ENCODE measurements at places on chromosomes 4 and X.

DNA sequence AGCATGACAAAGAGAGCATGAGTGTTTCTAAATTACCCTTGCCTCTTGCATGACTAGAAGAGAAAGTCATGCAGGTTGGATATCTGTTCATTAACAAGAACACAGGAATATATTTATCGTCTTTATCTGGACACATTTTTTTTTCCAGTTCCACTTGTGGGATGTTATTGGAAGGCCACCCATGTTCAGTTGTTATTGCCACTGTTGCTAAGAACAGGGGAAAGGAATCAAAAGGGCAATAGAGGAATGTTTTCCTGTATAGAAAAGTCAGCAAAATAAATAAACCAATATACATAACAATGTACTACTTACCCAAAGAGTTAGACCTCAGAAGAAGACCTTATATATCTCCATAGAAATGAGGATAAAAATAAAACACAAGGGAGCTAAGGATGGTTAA, 270.1 kb downstream of the QDPR start:
- DNase-seq: no peak

DNA sequence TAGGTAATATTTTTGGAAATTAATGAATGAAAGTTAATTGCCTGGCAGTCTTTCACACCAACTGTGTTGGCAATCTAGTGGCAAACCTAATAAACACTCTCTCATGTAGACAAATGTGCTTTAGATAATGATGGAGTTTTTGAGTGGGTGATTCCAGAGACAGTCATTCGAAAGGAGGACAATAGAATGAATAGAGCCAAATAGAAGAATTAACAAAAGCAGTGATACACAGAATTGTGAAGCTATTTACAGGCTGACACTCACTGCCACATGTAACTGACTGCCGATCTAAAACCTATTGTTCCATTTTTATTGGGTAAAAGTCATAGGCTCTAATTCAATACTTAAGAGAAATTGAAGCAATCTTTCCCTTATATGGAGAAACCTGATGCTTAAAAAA, 338.5 kb downstream of the PCDH7 start:
- no peak for DNase-seq

GRCh38 chr4:106796876-106797275, 239.2 kb downstream of the DKK2 start:
- no peak for DNase-seq

DNA sequence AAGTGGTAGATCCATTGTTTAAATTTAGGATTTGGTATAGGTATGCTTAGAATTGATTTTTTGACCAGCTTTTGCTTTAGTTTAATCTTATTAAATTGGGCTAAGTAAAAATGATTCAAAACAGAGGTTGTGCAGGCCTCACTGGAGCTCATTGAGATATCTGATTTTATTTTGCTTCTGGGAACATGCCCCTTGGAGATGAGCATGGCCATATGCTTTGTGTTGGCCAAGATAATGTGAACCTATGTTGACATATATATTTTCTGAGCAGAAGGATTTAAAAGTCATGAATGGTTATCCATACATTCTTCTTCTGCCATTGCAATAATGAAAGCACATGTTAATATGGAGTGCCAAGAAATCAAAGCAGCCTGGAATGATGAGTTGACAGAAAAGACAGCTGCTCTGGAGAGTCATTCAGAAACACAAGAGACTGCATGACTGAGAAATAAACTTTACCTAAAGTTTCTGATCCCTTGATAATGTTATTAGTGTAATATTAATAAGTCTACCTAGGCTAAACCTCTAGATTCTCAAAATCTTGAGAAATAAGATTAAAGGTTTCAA, 489.7 kb upstream of the GNPDA2 start:
- DNase-seq: no peak

- DNase-seq: no peak
Measured at GRCh38 chr4:114310296-114310925, 288.2 kb upstream of the UGT8 start.

DNA sequence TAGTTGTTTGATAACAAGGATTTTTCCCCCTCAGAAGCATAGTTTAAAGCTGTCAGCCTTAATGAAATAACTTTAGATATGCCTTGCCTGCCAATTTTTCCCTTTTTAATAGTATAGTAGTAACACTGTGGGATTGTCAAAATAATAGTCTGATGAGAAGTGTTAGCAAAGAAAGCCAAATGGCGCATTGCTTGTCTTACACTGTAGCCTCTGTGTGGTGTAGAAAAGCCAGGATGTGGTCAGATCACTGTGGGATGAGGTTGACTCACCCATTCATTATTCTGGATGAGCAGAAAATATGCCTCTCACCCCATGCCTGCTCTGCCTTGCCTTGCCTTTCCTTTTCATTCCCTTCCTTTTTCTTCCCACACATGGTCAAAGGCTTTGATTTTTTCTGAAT, 257.8 kb upstream of the NRK start:
- no peak for DNase-seq

- DNase-seq: no peak
Measured at GRCh38 chrX:103330681-103331288, 746 bp downstream of the TCEAL7 start.

GRCh38 chrX:148664171-148664570, 163.8 kb downstream of the AFF2 start:
- DNase-seq: no peak

DNA sequence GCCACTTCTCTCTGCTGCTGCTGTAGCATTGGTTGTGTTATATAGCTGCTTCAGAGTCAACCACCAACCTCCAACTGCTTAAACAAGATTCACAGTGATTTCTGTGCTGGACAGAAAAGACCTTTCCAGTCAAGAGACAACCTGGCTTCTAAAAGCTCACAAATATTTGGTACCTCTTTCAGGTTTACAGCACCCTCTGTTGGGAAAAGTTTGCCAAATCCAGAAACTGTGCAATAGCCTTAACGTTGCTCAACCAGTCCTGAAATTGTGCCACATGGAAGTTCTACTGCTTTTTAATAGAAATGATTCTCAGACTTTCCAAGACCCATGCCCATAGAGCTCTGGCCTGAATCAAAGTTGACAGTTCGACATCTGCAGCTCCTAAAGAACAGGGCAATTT, 842.1 kb upstream of the HTR2C start:
- no peak for DNase-seq

- no peak for DNase-seq
Measured at GRCh38 chrX:153731845-153732215, 7.2 kb downstream of the ABCD1 start.

DNA sequence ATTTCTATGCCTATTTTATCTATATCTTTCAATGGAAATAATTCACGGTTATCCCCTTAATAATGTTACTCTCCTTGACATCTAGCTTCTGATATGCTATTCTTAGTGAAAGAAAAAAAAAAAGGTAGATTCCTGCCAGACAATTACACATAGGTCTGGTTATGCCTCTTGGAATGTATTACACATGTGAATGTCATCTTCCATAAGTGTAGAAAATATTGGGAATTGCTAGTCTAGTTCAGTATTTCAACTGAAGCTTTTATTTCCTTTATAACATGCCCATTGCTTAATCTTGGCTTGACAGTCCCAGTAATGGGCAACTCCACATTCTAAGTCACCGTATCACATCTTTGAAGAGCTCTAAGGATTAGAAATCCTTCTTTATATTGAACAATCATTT, 25.4 kb upstream of the PPP1R2C start:
- DNase-seq: no peak

DNA sequence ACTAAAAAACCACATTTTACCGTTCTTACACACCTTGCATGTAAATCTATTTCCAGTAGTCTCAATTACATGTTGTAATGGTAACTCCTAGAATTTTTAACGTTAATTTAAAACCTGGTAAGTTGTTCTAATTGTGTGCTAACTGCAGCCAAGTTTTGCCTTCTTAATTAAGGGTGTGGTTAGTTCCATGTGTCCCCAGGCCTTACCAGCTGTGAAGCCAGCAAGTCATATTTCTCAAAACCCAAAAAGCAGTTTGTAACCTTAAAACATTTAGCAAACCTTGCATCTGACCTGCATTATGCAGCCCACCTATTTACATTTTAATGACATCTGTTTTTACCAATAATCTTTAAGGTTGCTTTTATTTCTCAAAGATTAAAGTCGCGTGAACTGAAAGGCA, 18.4 kb upstream of the FAM47E start:
- DNase-seq: no peak

- DNase-seq: no peak
Measured at GRCh38 chr4:6474053-6474568, 1.7 kb upstream of the PPP2R2C start.

- no peak for DNase-seq
Measured at GRCh38 chr4:125254106-125254505, 60.6 kb upstream of the FAT4 start.

DNA sequence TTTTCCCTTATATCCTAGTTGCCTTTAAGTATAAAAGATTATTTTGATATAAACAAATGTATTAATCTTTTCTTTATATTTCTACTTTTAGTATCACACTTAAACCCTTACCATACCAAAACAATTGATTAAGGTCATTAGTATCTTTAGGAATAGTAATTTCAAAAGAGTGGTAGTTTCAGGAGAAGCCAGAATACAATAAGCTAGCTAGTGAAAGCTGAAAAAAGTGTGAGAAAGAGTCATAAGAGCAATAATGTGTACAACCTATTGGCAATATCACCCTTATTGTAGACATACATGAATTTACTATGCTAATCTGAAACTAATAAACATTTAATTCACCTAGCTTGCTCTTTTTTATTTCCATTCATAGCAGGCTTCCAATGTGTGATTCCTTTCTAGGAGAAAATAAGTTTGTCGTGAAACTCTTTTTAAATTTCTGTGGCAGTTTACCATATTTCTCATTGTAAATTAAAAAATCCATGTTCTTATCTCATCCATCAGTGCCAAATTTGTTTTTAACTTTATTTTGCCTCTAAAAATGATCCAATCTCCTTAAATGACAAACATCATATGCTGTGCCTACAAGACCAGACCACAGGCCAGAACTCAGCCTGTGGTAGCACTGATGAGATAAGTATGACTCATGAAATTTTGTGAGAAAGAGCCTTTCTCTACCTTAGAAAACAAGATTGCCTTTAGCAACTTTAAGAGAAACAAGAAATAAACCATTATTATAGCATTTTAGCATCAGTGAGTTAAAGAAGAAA, 8.1 kb downstream of the NEK1 start:
- no peak for DNase-seq

GRCh38 chr4:10640561-10641201, 43.9 kb downstream of the CLNK start:
- no peak for DNase-seq

DNA sequence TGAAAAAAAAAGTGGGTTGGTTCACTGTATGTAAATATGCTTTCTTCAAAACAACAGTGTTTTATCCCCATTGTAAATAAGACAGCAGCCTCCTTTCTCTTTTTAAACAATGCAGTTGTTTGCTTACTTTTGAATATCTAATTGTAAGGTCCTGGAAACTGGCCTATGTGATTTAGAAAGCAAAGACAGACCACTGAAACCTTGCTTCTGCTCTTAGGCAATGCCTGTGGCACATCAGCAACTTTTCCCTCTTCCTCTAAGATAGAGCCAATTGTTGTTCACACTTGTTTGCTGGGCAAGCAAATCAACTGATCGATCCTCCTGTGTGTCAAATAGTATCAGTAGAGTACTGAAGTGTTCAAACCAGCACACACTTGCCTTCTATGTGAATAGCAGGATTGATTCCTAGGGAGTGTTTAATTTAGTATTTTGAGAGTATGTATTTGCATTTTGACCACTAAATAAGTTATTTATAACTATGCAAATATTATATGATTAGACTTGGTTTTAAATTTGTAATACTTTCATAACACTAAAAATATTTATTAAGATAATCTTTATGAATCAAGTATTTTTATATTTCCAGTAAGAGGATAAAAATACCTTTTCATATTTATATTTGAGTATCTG, 55.4 kb upstream of the GRPR start:
- no peak for DNase-seq

DNA sequence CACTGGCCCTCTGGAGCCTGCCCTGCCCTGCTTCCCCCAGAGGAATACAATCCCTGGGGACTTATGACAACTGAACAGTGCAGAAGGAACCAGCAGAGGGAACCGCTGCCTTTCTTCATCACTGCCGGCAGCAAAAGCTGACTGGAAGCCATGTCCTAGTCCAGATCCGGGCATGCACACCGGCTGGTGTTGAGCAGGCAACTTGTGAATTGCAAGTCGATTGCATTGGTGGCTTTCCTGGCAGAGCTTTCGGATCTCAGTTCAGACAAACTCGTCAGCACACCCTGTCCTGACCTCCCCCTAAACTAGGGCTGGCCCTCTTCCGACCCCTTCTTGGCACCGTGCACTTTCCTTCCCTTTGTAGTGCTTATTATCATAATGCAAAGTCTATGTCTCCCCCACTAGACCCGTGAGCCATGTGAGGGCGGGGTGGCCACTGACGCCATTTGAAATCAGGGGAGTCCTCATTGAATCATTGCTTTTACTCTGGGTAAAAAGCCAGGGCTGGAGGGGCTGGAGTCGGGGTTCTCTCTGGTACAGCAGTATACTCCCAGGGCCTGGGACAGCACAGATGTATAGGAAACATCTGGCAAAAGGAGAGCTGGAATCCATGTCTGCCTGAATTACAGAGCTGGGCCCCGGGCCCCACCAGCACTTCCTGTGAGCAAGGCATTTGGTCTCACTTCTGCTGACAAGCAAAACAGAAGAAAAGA, 1.8 kb downstream of the ARHGAP4 start:
- no peak for DNase-seq

DNA sequence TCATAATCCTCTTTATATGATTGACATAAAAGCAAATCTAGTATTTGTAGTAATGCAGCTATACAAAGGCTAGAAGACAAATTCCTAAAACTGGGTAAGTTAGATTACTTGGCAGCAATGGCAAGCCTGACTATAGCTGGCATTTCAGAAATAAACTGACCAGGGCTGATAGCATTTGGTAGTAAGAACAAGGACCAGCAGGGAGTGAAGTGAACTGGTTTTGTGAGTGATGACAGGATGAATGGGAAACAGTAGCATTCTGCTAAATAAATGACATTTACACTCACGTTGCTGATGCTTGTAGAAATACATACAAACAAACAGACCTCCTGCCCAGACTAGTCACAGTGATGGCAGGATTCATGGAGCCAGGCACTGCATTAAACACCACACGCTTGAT, 31.5 kb upstream of the TNIP3 start:
- DNase-seq: no peak

Data from stimulated activated CD4-positive, alpha-beta T cell treated with anti-CD3 and anti-CD28 coated beads, TNF-alpha, amount 100 ng/mL, for 4 hours (primary cell).